ENCODE measurements at places on chromosomes 12 and 14.

DNA sequence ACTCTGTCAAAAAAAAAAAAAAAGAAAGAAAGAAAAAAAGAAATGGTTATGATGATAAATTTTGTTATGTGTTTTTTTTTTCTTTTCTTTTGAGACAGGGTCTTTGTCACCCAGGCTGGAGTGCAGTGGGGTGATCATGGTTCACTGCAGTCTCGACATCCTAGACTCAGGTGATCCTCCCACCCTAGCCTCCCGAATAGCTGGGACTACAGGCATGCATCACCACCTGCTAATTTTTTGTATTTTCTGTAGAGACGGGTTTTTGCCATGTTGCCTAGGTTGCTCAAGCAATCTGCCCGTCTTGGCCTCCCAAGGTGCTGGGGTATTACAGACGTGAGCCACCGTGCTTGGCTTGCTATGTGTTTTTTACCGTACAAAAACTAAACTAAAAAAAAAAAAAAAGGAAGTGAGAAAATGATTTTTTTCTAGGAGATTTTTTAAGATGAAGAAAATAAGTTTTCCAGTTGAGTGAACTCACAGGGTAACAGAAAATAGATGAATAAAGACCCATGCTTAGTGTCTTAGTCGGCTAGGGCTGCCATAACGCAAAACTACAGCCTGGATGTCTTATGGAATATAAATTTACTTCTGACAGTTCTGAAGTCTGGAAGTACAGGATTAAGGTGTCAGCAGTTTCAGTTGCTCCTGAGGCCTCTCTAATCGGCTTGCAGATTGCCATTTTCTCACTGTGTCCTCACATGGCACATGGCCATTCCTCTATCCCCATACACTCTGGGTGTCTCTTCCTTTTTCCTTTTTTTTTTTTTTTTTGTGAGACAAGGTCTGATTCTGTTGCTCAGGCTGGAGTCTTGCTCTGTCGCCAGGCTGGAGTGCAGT, 13.2 kb upstream of the APOF start:
- no peak for DNase-seq

GRCh38 chr12:53758730-53759103, 6.9 kb upstream of the CISTR start:
- no peak for DNase-seq

GRCh38 chr12:17928708-17929366, 161.2 kb downstream of the RERGL start:
- DNase-seq, result no peak

DNA sequence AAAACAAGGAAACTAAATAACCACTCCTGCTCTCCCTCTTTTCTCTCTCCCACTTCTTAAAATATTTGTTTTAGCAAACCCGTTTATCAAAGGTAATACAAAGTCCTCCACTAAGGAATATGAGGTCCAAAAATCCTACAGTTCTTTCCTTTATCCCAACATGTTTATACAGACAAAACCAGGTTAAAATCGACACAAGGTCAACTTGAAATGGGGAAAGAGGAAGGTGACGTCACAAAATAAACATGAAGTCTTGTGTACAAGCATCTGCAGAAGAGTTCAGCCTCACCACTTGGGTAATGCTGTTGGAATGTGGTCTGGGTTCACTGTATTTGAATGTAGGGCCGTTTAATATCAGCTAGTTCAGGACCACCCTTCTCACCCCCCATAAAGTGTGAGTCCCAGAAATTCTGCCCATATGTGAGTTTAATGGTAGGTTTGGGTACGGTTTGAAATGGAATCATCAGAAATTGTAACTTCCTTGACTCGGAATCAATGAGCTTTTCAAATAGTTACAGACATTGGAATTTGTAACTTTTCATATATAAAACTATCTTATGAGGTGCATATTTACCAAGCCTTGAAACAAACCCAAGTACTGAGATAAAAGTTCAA, 120.0 kb upstream of the SLC38A2 start:
- no peak for DNase-seq

GRCh38 chr12:105831372-105831771, 307.4 kb downstream of the NUAK1 start:
- DNase-seq, result no peak
